ENCODE measurements at places on chromosomes 3 and 15.

DNA sequence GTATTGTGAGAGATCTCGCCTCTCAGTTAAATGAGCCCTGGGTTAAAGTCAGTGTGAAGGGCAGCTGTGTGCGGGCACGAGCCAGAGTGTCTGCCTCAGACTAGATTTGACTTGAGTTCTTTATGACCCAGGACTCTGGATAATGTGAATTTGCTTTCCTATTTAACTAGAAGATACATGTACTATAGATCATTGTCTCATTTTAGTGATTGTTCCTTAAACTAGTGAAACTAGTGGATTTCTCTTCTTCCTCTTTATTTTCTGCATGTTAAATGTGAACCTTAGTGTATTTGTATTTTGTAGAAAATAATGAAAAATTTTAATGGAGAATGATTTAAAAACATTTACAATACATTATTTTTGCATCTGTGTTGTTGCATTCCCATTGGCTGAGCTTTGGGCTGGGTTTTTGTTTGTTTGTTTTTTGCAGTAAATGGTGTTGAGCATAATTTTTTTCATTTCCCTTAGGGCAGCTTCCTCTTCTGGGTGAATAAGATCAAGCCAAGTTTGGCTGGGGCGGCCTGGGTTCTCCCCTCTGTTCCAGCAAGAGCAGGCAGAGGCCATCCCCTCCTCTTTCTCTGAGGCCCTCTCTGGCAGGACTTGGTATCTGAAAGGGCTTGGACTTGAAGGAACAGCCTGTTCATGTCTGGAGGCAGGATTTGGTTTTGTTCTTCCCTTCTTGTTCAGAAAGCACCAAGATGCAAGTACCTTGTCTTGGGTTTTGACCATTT is 15.0 kb downstream of the GCSAM start:
- no peak for DNase-seq

- no peak for DNase-seq
Measured at GRCh38 chr3:123743121-123743520, 141.0 kb downstream of the MYLK start.

DNA sequence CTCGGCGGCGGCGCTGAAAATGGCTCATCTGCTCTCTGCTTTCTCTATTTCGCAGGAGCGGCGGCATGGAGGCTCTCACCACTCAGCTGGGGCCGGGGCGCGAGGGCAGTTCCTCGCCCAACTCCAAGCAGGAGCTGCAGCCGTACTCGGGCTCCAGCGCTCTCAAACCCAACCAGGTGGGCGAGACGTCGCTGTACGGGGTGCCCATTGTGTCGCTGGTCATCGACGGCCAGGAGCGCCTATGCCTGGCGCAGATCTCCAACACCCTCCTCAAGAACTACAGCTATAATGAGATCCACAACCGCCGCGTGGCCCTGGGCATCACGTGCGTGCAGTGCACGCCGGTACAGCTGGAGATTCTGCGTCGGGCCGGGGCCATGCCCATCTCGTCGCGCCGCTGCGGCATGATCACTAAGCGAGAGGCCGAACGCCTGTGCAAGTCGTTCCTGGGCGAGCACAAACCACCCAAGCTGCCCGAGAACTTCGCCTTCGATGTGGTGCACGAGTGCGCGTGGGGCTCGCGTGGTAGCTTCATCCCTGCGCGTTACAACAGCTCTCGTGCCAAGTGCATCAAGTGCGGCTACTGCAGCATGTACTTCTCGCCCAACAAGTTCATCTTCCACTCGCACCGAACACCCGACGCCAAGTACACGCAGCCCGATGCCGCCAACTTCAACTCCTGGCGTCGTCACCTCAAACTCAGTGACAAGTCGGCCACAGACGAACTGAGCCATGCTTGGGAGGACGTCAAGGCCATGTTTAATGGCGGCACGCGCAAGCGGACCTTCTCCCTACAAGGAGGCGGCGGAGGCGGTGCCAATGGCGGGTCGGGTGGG is 790 bp downstream of the SKOR1 start:
- no peak for DNase-seq

- DNase-seq = no peak
Measured at GRCh38 chr3:18723206-18723810, 298.2 kb upstream of the SATB1 start.

- no peak for DNase-seq
Measured at GRCh38 chr3:11720917-11721411, 77.2 kb upstream of the VGLL4 start.

DNA sequence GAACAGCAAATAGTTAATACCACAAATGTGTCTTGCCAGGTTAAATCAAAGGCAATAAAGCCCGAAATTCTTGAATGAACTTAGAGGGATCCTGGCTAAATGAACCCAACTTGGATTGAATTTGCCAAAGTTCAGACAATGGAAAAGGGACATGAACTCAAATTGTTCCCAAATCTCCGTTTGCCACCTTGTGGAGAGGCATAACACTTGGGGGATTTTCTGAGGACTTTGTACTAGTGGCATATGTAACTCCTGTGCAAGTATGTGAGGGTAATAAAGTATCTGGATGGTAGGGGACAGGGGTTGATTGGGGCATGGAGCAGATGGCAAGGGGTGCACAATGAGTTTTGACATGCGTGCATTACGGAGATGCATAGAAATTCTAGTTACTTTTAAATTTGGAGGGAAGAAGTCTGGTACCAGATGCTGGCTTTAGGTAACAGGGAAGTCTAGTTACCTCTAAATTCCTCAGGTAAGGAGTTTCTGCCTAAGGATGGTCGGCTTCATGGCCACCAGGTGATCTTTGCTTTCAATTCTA is 1.2 kb upstream of the TCAIM start:
- DNase-seq = no peak

GRCh38 chr3:53617893-53618523 is 123.6 kb downstream of the CACNA1D start:
- DNase-seq = no peak

DNA sequence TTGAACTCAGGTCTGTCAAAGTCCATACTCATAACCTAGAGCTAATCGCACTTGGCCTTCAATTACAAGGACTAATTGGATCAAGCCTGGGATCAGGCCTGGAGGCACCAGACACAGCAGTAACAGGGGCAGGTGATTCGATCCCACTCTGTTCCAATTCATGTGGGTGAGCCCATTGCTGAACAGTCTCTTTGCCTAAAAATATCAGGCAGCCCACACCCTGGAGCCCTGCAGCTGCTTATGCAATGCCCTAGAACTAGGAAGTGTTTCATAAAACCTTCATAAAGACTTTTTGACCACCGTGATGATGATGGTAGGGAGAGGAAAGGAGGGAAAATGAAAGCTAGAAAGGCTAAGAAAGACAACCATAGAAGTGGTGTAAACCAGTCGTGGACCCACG is 47.8 kb upstream of the NEO1 start:
- no peak for DNase-seq

GRCh38 chr3:59612444-59612715 is 562.6 kb upstream of the CFAP20DC start:
- DNase-seq = no peak

- peak; percentile 38 for DNase-seq
Measured at GRCh38 chr3:56915966-56916586, 114.3 kb upstream of the ARHGEF3 start.

GRCh38 chr3:26535151-26535550 is 87.4 kb upstream of the LRRC3B start:
- no peak for DNase-seq

DNA sequence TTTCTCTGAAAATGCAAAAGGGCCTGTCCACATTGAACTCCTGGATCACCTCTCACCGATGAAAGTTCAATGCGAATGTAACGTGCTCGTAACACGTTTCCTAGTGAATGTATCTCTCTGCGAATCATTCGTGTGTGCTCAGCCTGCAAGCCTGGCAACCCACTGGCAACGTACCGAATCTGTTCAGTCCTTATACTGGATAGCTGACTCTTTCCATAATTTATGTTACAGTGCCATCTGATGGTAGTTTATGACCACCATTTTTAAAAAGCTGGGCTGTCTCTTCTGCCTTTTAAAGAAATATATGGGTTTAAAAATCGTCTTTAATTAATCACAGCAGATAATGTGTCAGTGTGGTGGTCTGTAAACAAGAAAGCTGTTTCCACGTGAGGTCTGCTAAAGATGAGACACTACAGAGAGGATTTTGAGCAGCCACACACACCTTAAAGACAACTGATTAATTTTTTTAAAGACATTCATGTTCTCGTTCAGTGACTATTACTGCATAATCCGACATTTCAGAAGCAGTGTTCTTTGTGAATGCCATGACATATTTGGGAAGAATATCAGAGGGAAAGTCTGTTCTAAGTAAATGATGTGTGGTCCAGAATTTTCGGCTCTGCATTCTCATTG is 69.4 kb upstream of the FOXP1 start:
- no peak for DNase-seq

GRCh38 chr3:119349354-119350041 is 55.3 kb downstream of the ARHGAP31 start:
- DNase-seq = no peak

GRCh38 chr15:89430530-89431341 is 65.6 kb downstream of the RHCG start:
- peak; percentile 24 for DNase-seq

GRCh38 chr15:52118969-52119749 is 6.6 kb upstream of the BCL2L10 start:
- no peak for DNase-seq

GRCh38 chr3:41296556-41296955 is 97.3 kb downstream of the CTNNB1 start:
- DNase-seq = no peak

- no peak for DNase-seq
Measured at GRCh38 chr3:188788621-188789081, 383.1 kb upstream of the TPRG1 start.

- DNase-seq = no peak
Measured at GRCh38 chr3:141933421-141934300, 57.2 kb downstream of the ATP1B3 start.

DNA sequence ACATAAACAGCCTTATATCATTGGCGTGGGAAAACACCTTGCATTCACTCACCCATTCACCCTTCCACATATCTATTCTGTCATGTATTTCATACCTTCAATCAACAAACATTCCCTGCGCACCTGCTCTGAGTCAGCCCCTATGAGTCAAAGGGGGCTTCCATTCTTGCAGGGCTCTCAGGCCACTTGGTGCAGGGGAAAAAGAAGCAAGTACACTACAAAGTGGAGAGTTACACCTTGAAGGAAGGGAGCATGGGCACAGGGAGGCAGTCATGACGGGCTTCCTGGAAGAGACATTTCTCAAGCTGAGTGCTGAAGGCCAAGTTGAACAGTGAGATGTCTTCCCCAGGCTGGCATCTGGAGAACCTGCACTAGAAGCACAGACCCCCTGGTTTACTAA is 4.6 kb upstream of the AMOTL2 start:
- no peak for DNase-seq

DNA sequence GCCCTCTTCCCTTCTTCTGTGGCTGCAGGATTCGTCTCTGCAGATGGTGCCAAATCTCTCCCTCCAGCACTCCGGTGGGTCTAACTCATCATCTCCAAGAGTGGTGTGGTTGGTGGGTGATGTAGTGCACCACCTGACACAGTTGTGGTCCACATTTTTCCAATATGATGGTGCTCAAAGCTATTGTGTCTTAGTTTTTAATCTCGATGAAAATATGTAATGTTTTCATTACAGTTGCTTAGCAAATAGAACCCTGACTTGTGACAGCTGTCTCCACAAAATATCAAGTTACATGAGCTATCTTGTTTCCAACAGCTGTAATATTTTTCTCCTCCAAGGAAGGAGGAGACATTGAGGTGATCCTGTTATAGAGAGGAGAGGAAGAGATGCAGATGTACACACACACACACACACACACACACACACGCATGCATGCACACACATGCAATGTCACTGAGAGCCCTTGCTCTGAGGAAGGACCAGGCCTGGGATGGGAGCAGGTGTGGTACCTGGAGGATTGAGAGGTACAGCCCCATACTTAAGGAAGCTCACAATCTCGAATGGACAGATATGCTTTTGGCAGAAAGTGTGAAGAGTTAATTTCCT is 15.7 kb upstream of the ESYT3 start:
- DNase-seq = no peak

GRCh38 chr3:50885070-50885850 is 210.5 kb downstream of the DOCK3 start:
- DNase-seq = no peak

DNA sequence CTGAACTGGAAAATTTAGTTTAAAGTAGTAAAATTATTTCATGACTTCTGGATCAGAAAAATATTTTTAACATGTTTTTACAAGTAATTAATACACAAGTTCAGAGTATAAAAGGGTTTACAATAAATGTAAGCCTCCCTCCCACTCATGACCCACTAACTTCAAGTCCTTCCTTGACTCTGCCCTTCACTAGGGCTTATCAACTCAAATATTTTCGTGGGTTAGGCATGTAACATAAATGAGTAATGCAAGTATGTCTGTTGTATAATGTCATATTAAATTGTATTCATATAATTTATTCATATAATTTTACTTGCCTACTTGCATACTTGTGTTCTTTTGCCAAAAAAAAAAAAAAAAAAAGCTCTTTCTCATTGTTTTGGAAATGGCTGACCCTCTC is 3.4 kb upstream of the OPA1 start:
- no peak for DNase-seq

GRCh38 chr3:179418610-179419009 is 32.7 kb downstream of the GNB4 start:
- no peak for DNase-seq

GRCh38 chr3:141738891-141739363 is 829 bp downstream of the RNF7 start:
- peak; percentile 17 for DNase-seq

- DNase-seq = peak; percentile 79
Measured at GRCh38 chr3:123610331-123610730, 25.5 kb upstream of the HACD2 start.

DNA sequence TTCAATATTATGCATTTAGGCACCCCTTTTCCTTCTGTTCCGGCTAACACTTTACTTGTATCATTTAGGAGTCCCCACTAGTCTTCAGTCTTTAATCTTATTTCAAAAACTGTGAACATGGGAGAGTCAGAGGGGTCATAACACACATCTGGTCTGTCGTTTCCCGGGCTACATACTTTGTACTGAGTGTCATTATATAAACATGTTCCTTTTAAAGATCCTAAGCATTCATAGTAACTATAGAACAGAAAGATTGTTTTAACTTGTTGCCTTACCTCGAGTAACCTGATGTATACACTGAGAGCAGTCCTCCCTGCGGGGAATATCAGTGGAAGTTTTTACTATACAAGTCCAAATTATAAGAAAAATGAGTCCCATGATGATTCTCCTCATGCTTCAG is 78.2 kb upstream of the VEPH1 start:
- DNase-seq = no peak

GRCh38 chr15:25972141-25972675 is 109.1 kb upstream of the ATP10A start:
- DNase-seq = no peak

- DNase-seq = peak; percentile 71
Measured at GRCh38 chr3:15899388-15899787, 101.6 kb upstream of the ANKRD28 start.

All from DMS79 (cell line).